ENCODE measurements at places on chromosomes 13 and 19. TPM values are rescaled to one million over a fixed set of nuclear protein-coding genes. Genes with fewer than 3 reads are reported as not detected.

TGFBR3L gene
- 1.1 TPM for total RNA-seq

CRX gene
- not detected for total RNA-seq

NCCRP1 gene
- not detected for total RNA-seq

TSHZ3 gene
- total RNA-seq, result 0.61 TPM

WBP4 gene
- total RNA-seq, result 9.0 TPM

LSR gene
- total RNA-seq, result 0.70 TPM
